ENCODE measurements at places on chromosomes 3 and 15.

- no peak for DNase-seq
Measured at GRCh38 chr3:49771340-49771938, 14.9 kb downstream of the IP6K1 start.

- DNase-seq: no peak
Measured at GRCh38 chr3:97901313-97902248, 70.7 kb downstream of the RIOX2 start.

DNA sequence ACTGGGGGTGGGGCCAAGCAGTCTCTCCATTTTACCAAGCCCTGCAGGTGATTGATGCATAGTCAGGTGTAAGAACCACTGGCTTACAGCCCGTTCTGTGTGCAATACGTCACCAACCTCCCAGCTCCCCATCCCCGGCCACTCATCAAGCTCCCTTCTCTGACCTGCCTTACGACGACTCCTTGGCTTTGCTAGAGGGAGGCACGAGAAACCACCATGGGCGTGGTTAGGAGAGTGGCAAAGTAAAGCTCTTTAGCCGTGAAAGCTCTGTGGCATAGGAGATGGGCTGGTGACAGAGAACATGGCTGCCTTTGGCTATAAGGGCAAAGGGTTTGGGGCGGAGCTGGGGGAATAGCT, 109.1 kb downstream of the BDH1 start:
- no peak for DNase-seq

GRCh38 chr3:17808994-17809393, 66.6 kb upstream of the TBC1D5 start:
- no peak for DNase-seq

DNA sequence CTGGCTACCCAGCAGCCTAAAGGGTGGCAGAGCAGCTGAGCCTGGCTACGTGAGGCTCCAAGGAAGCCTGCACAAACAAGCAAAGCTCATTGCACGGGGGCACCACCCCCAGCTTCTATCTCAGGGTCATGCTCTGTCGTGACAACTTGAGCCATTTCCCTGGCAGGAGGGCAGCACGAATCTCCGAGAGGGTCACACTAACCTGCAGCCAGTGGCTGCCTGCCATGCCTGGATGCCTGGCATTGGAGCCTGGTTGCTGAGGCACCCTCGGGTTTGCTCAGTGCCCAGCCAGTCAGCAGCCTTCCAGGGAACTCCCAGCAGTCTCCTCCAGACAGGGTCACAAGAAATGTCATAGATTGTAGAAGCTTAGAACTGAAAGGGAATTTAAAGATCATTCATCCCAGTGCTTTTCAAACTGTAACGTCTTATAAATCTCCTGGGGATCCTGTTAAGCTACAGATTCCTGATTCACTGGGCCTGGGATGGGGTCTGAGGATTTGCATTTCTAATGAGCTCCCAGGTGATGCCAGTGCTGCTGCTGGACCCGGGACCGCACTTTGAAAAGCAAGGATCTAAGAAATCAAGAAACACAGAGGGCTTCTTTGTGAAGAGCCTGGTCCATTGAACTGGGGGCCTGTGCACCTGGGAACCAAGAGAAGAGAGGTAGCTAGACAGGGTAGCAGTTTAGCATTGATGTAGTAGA, 48.4 kb downstream of the TMEM266 start:
- DNase-seq: no peak

DNA sequence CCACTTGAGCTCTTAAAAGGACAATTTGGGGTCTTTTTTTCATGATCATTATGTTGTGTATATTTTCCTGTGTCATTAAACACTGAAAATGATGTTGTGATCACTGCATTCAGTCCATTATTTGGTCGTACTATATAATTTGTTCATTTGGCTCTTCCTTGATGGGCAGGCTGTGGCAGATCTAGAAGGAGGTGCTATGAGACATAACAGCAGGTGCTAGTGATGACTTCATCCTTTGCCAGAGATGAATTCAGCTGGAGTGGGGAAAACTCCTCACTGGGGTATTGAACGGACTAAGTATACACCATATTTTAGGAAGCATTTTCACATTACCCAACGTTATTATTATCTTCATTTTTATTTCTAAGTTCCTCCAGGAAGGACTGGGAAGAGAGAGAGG, 12.0 kb downstream of the CMTM7 start:
- DNase-seq: peak; percentile 46

DNA sequence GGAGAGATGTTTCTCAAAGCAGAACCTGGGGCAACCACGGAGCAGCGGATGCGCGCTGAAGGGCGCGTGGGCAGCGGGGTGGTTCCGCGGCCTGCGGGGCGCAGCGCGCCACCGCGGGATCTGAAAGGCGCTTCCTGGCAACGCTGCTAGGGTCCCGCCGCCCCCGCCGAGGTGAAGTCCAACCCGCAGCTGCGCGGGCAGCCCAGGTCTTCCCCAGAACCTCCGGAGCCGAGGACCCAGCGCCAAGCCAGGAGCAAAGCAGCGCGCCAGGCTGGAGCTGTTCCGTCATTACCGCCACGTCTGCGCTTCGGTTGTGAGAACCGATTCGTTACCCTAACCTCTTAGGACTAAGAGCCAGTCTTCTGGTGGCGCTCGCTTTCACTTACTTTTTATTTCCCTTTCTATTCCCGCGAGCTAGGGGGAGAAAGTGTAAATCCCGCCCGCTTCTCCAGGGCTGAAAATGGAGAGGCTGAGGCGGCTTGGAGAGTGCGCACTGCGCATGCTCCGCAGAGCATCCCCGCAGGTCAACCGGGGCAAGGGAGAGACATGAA, 3.2 kb upstream of the GABRG3 start:
- DNase-seq: peak; percentile 34

- no peak for DNase-seq
Measured at GRCh38 chr3:35598804-35599203, 40.5 kb upstream of the ARPP21 start.

- DNase-seq: no peak
Measured at GRCh38 chr3:133886031-133886722, 9.5 kb downstream of the RAB6B start.

GRCh38 chr3:56923526-56924224, 121.9 kb upstream of the ARHGEF3 start:
- no peak for DNase-seq

GRCh38 chr3:2262204-2262603, 163.5 kb downstream of the CNTN4 start:
- no peak for DNase-seq

DNA sequence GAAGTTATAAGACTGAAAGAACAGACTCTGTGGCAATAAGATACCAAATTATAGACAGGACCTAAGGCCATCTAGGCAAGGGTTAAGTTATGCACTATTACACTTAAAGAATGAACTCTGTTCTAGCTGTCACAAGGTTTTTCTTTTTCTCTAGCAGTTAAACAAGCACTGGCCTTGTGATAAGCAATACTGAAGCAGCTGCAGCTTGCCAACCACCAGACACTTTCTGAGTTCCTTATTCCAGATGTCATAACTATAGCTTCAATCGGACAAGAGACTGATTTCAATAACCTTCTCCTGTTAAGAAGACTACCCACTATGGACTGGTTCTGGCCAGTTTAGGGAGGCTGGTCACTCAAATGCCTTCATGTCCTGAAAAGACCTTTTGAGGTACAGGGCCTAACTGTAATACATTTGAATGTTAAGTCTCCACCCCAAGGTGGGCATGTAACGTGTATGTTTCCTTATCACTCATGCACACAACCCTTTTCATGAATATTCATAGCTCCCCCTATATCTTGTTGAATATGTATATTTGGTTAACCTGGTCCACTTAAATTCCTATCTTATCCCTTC, 85.8 kb downstream of the CFAP20DC start:
- DNase-seq: no peak

All from NCI-H345 (cell line).